T-helper 9 cell (primary cell): ENCODE measurements at places on chromosomes 3 and 15.

GRCh38 chr3:3765661-3766060, 33.6 kb upstream of the LRRN1 start:
- DNase-seq, result no peak

GRCh38 chr3:120048355-120049041, 45.7 kb downstream of the GSK3B start:
- DNase-seq, result no peak

DNA sequence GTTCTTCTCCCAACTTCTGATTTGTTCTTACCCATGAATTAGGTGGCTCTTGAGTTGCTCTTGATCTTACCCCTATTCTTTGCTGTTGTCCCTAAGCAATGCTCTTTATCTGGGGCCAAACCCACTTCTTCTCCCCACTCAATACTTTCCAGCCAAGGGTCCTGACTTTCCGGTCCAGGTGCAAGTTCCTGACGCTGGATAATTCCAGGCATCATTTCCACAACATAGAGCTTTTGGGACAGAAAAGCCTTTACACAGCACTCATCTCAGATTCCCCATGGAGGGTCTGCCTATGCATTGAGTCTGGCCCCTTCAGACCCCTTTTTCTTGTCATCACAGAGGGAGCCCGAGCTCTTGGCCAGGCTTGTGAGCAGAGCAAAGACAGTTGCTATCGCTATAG, 85.4 kb upstream of the BOC start:
- no peak for DNase-seq

GRCh38 chr15:69491038-69491505, 38.5 kb downstream of the RPLP1 start:
- DNase-seq, result no peak

GRCh38 chr15:29128671-29129070, 141.0 kb downstream of the NSMCE3 start:
- DNase-seq, result no peak

DNA sequence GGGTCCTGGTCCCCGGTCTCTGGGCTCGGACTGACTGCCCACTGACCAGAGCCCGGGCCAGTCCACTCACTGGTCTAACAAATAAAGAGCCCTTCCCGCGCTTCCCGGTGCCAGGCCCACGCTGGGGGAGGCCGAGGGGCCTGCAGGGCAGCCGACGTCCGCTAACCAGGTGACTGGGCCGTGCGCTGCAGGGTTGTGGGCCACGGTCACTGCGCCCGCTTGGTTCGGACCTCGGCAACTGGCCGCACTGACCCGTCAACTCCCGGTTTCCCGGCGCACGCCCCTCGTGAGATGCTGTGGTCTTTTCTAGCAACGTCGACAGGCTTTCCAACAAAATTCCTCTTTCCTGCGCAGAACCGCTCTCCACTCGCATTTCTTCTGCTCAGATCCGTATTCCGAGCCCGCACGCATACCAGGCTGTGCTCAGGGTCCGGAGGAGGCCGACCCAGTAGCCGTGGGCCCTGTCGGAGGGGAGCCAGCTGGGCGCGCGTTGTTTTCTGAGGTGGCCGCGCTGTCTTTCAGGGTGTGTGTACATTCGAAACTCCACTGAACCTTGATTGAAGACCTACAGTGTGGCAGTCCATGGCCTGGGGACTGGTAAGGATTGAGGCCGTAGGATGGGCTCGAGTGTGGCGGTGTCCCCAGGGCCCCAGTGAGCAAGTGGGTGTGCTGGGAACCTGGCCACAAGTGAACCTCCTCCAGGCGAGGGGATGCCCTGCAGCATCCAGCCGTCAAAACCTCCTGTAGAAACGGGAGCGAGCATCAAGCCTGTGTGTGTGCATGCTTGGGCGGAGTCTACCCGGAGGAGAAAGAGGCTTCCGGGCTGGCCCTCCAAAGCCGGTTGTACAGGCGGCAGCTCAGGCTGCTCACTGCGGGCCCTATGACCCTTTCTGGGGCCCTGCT, 875 bp upstream of the NT5DC2 start:
- DNase-seq, result no peak

GRCh38 chr3:184836090-184836822, 24.3 kb downstream of the VPS8 start:
- no peak for DNase-seq

DNA sequence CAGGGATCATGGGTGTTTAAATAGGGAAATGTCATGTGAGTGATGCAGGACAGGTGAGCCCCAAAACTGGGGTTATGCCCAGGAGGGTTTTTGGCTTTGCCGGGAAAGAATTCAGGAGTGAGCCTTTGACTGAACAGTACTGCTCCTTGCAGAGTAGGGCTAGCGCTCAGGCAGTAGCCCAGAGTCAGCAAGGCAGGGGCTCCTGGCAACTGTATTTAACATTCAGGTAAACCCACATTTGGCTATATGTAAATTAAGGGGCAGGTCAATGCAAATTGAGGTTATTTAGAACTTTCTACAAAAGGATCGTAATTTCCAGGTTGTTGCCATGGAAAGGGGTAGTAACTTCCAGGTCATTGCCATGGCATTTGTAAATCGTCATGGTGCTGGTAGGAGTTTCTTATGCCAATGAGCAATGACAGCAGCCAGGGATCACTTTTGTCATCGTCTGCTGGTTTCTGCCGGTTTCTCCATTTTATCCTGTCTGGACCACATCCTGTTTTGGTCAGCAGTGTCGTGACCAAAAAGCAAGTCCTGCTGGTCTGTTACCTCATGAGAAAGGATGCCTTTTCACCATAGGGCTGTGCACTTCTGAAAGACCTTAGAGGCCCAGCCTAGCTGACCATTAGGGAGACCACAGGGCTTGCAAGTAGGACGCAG, 24.3 kb downstream of the MTHFS start:
- peak; percentile 32 for DNase-seq

GRCh38 chr3:195270079-195270816, 711 bp downstream of the XXYLT1 start:
- DNase-seq, result peak; percentile 23

DNA sequence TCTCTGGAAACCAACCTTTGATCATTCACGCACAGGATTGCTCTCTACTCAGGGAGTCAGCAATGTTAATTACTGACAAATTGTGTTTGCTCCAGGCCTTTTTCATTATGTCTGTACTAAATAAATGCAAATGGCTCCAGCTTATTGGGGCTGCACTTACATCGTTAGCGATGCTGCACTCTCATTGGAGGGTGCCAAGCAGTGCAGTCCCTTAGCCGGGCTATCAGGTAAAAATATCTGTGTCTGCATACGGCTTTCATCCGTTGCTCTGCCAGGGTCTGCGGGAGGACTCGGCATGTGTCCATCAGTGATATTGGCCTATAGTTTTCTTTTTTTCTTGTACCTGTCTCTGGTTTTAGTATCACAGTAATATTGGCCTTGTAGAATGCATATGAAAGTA, 471.5 kb upstream of the CADM2 start:
- DNase-seq, result no peak

- no peak for DNase-seq
These were observed 28.2 kb upstream of the USP3 start for GRCh38 chr15:63476229-63476632.

- DNase-seq, result no peak
These were observed 155.7 kb downstream of the PLCL2 start for GRCh38 chr3:17040322-17040989.
